Hematopoietic multipotent progenitor cell treated with erythropoietin and hydrocortisone succinate and interleukin-3 and kit ligand, for 4 days (in vitro differentiated cells): ENCODE measurements at places on chromosomes 1 and 21.
A peak's percentile ranks its signal among the peaks of the same experiment; 100 is the strongest.

DNA sequence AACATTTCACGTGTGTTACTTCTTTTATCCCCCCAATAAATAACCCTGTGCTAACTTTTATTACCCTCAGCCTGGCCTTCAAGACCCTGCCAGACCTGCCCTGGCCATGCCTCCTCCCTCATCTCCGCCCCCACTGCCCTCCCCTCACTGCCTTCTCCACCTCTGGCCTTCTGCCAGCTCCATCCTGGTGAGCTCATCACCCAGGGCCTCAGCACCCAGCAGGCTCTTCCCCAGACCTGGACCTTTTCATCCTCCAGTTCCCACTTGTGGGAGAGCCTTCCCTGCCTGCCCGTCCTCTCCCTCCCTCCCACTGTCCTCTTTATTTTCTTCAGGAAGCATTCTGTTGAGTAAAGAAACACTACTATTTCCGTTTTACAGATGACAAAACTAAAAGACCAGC, 72.0 kb downstream of the SLC66A1 start:
- DNase-seq, result no peak

GRCh38 chr1:207672522-207673130, 27.7 kb downstream of the CR1L start:
- DNase-seq, result peak; percentile 86

GRCh38 chr1:214848101-214848500, 234.4 kb upstream of the KCNK2 start:
- no peak for DNase-seq

DNA sequence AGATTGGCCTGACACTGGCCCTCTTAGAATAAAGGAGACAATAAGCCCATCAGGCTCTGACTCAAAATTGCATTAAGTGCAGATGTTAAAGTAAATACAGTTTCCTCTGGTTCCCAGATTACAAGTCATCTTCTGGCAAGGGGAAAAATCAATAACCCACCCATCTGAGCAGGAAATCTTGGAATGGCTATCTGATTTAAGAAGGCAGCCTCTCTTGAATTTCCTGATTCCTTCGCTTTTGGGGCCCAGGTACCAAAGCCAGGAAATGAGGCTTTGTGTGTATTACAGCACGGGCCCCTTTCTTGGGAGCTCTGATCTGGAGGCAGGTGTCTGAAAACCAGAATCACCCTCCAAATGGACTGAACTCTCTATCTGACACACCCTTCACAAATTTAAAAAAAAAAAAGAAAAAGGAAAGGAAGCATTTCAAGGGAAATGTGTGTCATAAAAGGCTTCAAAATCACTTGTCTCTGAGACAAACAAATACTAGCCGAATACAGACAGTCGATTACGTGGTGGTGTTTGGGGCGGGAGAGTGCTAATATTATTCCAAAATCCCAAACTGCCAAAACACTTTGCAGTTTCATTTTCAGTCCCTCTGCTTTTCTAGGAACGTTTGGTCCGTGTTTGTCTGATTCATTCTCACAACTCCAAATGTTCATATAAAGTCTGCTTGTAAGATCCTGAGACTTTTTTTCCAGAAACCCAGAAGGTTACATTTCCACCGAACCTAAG, 240.9 kb upstream of the CAMK1G start:
- no peak for DNase-seq

- no peak for DNase-seq
Measured at GRCh38 chr1:57036641-57037579, 71.1 kb upstream of the C8B start.

- DNase-seq, result no peak
Measured at GRCh38 chr1:91741301-91741700, 144.7 kb downstream of the TGFBR3 start.

DNA sequence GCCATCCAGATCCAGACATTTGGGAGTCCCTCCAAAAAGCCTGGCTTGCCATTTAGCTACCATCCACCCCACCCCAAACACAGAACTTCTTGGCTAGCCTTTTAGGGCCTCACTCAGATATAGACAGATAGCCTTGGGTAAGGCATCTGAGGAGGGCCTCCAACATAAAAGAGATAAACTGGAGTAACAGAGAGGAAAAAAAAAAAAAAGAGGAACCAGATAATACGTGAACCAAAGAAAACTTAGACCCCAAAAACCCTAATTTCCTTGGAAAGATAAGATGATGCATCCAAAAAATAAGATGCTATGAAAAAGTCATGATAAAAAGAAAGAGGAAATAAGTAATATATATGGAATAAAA, 19.8 kb upstream of the LSS start:
- DNase-seq, result peak; percentile 63

GRCh38 chr1:19495799-19496526, 10.6 kb upstream of the CAPZB start:
- DNase-seq, result no peak

- no peak for DNase-seq
Measured at GRCh38 chr1:32394890-32395432, 720 bp upstream of the BSDC1 start.

DNA sequence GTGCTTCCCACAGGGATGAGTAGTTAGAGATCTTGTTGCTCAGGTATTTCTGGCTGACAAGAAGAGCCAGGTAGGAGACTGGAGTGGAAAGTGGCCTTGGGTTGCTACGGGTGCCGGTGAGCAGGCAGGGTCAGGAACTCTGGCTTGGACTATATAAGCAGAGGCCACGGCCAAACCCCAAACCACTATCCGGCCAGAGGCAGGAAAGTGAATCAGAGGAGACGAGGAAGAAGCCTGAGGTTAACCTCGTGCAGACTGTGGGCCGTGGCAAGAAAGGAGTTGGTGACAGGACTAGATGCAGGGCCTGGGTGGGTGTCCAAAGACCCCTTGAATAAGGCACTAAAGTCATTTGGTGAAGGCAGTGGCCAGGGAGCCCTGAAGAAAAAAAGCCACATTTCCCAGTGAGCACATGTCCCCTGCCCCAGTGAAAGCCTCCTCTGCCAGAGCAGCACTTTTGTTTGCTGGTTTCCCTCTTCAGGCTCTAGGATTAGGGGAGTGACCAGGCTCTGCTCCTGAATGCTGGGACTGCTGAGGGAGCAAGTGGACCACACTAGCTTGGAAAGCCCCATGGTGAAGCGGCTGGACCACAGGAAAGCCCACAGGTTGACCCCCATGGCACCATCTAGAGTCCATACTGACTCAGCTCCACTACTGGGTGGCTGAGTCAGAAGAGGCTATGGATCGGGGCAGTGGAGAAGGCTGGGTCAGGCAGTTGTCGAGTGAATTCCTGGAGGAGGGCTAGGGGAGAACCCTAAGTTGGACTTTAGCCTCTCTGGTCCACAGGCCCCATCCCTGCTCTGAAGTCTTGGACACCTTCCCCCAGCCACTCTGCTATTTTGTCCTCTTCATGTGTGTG, 23.4 kb downstream of the CSF1 start:
- DNase-seq, result peak; percentile 65

DNA sequence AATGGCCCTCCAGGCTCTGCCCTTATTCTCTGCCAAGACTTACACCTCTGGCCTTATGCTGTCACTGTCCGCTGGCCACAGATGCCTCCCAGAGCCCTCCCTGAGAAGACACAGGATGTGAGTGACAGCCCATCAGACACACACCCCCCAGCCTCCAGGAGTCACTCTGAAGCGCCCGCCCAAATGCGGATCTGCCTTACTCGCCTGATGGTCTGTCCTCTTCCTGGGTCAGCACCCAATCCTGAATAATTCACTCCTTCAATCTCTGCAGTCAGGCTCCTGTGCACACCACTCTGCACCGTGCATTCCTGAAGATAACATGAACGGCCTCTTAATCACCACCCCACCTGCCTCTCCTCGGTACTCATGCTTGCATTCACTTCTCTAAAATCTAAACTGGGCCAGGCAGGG, 14.7 kb downstream of the CLSTN1 start:
- DNase-seq, result no peak

GRCh38 chr21:33869873-33870272, 45.7 kb downstream of the ATP5PO start:
- DNase-seq, result no peak

GRCh38 chr1:53959664-53960250, 13.6 kb downstream of the LRRC42 start:
- DNase-seq, result peak; percentile 78

DNA sequence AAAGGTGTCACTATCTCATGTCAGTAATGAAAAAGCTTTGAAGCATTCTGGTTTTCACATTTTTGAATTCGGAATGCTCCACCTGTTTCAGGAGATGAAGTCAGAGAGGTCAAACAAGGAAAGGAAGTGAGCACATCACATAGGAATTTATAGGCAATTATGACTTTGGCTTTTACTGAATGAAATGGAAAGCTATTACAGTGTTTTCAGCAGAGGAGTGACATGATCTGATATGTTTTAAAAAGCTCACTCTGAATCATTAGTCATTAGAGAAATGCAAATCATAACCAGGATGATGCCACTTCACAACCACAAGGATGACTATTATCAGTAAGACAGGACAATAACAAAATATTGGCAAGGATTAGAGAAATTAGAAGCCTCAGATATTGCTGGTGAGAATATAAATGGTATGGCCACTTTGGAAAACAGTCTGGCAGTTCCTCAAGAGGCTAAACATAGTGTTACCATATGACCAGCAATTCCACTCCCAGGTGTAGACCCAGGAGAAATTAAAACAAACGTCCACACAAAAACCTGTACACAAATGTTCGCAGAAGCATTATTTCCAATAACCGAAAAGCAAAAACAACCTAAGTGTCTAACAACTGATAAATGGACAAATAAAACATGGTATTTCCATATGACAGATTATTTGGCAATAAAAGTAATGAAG, 7.5 kb downstream of the TAF1A start:
- DNase-seq, result no peak

DNA sequence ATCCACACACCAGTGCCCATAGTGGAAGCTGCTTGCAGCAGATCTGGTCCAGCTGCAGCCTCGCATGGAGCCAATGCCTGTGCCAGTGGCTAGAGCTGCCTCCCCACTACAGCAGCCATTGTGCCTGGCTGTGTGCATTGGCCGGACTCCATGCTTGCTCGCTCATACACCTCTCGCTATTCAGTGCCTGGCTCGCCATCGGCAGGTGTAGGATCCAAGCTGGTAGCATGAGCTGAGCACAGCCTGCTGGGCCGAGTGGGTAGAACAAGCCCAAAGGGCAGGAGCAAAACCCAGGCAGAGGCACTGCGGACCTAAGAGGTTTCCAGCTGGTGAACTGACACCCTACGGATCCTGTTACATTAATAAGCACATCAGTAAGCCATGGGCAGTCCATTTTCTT, 1184.1 kb downstream of the AMY1C start:
- no peak for DNase-seq

DNA sequence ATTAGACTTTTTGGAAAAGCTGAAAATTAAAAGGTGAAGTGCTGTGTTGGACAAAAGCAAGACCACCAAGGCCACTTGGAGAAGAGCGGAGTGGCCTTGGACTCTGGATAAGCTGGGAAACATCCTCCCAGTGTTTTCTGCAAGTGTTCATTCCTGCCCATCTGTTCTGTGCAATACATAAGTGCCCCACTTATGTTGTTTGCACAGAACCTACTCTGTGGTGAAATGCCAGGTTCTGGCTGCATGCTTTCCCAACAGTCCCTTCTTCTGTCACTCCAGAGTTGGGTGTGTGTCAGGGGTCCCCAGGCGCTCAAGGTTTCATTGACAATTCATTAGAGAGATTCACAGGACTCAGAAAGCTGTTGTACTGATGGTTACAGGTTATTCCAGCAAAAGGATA, 30.3 kb downstream of the NHLH2 start:
- no peak for DNase-seq

DNA sequence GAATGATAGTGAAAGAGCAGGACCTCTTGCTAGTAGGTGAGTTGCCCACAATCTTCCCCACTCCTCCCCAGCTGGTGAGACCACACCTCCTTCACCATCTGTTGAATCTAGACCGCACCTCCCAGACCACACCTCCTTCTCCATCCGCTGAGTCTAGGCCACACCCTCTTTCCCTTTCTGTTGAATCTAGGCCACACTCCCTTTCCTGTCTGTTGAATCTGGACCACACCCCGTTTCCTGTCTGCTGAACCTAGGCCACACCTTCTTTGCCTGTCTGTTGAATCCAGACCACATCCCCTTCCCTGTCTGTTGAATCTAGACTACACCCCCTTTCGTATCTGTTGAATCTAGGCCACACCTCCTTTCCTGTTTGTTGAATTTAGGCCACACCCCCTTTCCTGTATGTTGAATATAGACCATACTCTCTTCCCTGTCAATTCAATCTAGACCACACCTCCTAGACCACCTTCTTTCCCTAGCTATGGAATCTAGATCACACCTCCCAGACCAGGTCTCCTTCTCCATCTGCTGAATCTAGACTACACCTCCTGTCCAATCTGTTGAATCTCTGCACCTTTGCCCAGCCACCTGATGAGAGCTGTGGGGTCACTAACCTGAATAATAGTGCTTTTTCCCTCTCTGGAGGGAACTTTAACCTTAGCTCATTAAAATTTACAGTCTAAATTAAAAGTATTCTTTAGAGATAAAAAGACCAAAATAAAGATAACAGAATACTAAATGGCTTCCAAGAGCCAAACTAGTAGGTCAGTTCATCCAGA, 116.3 kb downstream of the DAB1 start:
- peak; percentile 92 for DNase-seq

DNA sequence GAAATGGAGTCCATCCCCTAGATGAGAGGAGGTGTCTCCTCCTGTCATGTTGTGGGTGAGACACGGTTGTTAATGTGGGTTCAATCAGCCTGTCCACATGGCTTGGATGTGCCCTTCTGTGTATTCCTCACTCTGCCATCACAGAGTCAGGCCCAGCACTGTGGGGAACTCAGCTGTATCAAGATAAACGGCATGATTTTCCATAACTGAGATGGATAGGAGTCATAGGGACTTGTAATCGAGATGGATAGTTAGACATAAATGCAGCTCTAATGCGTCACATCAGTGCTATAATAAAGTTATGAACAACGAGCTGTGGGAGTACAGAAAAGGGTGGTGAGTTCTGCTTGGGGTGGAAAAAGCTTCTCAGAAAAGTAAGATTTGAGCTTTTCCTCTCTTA, 152.9 kb downstream of the RWDD3 start:
- DNase-seq, result no peak

- DNase-seq, result peak; percentile 67
Measured at GRCh38 chr1:11984121-11984520, 3.9 kb downstream of the MFN2 start.
